NCI-H2107 (cell line): ENCODE measurements at places on chromosomes 2 and 18.
A peak's percentile ranks its signal among the peaks of the same experiment; 100 is the strongest.

DNA sequence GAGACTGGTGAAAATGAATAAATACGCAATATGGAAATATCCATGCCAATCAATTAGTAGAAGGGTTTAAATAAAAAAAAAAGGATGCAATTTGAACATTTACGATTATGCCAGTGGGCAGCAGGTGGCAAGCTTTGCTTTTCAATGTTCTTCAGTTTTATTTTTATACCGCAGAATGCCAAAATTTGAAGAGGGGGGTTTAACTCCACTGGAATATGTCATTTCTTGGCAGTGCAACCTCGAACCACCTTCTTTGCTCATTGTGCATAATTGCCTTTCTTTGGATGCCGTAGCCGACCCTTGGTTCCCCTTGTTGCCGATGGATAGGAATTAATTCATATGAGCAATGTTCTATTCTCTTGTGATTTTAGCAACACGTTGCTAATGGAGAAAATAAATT is 88.0 kb downstream of the LTBP1 start:
- DNase-seq, result no peak

DNA sequence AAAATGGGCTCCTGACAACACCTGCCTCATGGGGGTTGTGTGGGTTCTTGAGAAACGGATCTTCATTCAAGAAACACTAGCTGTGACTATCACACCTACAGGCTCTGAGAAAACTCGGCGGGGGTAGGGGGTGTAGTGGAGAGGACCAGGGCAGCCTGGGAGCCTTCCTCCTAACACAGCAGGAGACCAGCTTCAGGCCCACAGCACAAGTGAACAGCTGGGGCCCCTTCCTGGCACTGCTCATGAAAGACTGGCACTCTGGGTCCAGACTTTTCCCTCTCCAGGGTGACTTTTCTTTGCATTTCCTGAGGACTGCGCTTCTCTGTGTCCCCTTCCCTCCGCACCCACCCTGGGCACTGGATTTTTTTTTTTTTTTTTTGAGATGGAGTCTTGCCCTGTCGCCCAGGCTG is 7.2 kb upstream of the SEMA4C start:
- DNase-seq, result no peak

- no peak for DNase-seq
Observed at GRCh38 chr2:207530160-207531031, 634 bp downstream of the CREB1 start.

GRCh38 chr2:21484643-21485042 is 360.9 kb downstream of the TDRD15 start:
- no peak for DNase-seq

DNA sequence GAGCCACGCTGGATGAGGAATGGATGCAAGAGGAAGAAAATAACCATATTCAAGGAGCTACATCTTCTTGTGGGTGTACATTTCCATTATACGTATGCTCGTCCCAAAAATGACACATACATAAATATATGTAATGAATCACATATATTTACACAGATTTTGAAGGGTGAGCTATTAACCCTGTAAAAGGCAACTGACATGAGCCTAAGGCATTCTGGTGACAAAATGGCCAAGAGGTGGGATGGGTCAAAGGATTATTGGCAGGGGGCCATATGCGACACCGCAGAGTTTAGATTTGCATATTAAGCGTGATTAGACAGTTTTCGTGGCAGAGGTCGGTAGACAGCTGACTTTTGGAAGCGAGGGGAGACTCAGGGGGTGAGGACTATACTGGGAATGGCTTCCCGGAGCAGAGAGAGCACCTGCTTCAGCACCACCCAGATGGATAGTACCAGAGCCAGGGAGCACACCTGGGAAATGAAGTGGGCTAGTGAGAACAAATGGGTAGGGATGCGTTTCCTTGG is 431 bp upstream of the CNRIP1 start:
- DNase-seq, result peak; percentile 14

- DNase-seq, result no peak
Observed at GRCh38 chr2:236179236-236180075, 11.3 kb upstream of the GBX2 start.

- DNase-seq, result no peak
Observed at GRCh38 chr18:77495982-77496690, 246.5 kb downstream of the GALR1 start.

DNA sequence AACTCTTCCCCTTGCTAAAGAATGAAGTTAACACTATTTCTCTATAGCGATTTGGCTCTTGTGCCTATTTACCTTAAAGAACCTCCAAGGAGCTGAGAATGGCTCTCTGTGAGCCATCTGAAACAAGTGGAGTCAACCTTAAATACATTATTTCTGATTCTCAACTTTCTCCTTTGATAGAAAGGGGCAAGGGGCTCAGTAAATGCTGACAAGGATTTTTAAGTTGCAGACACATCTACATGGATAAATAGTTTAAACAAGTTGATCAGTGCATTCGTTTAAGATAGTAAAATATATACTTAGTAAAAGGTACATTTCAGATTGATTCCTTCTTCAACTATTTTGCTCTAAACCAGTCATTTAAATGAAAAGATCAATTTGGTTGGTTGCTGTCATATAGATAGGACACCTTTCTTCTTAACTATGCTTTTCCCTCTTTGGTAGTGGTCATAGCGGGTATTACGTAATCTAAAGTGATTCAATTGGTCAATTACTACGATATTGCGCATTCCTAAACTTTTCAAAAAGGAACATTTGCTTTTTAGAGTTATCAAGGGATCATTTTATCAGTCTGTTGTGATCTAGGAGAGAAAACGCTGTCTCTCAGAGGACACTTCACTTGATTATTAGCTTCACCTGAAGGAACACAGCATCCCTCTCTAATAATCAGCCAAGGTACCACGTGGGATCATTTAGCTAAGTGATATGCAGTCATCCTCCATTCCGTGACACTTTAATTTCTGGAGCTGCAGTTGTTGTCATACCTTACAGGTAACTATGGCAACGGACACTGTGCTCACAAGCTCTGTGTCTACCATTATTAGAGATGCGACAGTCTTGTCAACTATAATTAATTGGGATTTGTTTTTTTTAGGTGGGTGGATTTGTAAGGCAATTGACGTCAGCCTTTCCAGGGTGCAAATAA is 50.9 kb upstream of the KCNE4 start:
- no peak for DNase-seq

GRCh38 chr2:143939626-143940330 is 580.1 kb downstream of the ZEB2 start:
- DNase-seq, result no peak

- DNase-seq, result no peak
Observed at GRCh38 chr2:6358985-6359384, 506.7 kb downstream of the CMPK2 start.

DNA sequence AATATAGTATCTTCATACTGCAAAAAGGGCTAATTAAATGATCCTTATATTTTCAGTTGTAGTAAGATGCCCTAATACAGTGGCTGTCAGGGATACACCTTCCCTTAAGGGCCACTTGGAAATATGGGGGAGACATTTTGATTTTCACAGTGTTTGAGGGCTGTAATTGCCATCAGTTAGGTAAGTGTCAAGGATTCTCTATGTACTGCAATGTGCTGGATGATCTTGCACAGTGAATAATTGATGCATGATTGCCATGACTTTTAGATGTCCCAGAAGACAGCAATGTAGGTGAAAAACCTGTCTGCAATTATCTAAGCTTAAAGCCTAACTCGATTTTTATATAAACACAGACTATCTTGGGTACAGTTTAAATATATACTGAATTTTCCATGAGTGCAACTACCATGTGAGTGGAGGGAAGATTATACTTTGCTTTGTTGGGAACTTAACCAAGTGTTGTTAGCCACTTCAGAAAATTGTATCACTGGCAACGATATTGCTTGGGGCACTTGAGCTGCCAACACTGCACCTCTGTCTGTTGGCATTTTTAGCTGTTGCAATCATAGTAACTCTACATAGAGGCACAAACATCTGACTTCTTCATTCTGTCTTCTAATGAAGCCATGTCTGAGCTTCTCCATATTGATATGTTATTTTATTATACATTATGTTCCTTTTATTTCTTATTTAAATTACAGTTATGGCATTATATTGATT is 45.2 kb downstream of the MAIP1 start:
- no peak for DNase-seq

DNA sequence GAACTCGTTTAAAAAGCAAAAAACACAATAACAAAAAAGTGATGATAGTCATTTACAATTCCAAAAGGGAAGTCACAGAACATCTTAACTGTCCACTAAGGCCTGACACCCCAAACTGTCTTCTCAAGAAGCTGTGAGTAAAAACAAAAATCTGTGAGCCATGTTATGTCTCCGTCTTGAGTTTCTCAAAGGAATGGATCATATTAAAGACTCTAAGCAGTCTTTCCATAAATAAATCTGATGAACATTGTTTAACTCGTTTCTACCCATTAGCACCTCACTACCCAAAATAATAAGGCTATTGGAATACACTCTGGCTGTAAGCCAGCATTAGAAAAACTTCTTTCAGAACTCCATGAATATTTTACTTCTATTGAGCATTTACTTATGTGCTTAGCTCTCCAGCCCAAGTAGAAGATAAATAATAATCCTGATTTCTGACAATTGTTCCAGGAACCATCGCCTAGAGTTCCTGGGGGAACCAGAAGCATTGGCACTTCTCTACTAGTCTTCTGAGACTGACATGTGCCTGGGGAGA is 396.0 kb downstream of the STK39 start:
- DNase-seq, result no peak

DNA sequence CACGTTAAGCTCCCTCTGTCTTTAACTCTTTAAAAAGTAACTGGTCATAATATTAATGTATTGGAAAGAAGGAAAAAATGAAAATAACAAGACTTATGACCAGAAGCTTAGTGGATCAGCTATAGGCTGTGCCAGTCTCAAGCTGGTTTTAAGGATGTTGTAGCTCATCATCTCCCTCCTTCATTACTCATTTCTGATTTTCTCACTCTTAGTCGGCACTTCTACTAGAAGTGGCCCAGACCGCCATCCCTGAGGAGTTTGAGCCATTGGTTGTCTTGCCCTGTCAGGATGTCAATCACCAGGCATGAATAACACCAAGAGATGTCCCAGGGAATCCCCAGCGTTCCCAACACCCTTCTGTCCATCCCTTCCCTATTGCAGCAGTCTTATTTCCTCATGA is 151.5 kb downstream of the ASXL3 start:
- DNase-seq, result no peak

DNA sequence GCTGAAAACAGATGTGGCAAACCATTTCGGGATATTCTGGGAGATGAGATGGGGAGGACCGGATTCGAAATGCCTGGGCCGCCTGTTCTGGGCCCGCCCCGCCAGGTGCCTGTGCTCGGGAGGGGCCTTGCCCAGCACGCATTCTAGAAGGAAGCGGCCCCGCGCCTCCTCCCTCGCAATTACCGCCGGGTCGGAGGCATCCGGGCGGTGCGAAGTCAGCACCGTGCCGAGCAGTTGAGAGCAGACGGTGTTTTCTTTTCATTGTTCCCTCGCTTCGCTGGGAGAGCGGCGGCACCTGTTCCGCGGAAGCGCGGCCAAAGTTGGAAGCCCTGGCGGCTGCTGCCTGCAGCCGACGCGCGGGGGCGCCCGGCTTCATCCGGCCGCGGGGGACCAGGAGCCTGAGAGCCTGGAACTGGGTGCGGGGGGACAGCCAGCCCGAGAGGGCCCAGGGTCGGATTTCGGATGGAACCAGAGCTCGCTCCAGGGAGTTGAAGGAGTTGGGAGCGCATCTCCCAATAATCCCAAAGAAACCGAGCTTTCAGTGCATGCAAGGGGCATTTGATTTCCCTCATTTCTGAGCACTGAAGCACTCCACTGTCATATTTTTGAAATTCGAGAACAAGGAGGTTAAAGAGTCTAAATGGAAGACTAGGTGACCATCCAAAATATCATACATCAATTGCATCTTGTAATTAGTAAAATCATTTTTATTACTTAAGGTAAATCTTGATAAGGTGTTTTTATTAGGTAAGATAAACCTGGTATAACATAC is 241.8 kb upstream of the RAB12 start:
- DNase-seq, result peak; percentile 36

GRCh38 chr2:194725169-194725568 is 931.9 kb upstream of the SLC39A10 start:
- DNase-seq, result no peak

DNA sequence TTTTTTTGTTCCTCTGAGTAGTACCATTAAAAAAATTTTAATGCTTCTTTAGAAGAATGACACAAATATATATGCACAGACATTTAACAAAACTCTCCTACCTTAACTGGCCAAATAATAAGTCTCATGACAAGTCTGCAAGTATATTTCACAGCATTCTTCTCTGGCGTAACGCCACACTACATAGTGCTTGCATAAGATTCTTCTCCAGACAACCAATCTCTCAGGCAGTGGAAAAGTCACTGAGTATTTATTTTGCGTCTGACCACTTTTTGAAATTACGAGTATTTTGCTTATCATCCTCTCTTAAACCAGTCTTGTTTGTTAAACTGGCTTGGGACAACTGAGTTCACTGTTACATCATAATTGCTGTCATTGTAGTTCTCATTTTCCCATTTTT is 749.2 kb downstream of the ADCYAP1 start:
- DNase-seq, result no peak

DNA sequence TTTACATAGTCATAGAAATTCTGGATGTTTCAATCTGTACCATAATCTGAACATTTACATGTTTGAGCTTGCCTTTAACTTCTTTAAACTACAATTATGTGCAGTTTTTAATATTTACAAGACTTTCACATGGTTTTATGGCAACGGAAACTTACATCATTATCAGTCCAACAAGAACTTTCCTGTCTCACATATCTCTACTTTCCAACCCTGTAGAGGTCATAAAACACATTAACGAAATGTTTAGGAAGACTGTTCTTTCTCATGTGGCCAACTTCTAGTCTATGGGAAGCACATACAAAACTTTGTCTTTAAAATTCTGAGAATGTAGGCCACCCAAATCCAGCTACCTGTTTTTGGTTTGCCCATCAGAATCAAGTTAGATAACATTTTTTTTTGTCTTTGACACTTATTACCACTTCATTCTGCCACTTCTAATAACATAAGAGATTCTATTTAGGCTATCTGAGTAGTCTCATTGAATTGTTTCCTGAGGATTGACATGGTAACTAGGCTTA is 693.2 kb downstream of the KCNJ3 start:
- no peak for DNase-seq

- DNase-seq, result no peak
Observed at GRCh38 chr2:26854283-26854827, 6.4 kb downstream of the DPYSL5 start.

DNA sequence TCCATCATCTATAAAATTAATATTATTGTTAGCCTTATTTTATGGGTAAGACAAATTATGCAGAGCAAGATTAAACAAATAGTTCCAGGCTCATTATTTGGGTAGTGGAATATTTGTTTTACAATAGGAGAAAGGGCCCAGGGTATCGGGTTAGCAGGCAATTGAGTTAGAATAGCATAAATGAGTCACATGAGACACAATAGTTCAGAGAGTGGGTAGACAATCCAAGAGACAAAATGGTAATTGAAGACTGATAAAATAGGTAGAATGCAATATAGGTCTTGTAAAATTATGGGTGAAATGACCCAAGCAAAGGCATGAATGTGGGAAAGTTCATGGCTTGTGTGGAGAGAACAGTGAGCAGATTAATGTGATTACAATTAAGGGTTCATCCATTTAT is 790.9 kb upstream of the GCFC2 start:
- DNase-seq, result no peak
